ENCODE measurements at places on chromosomes 7 and 10.

GRCh38 chr7:13908667-13909397, 80.6 kb downstream of the ETV1 start:
- DNase-seq: peak; percentile 68

GRCh38 chr10:126409821-126410220, 21.5 kb upstream of the ADAM12 start:
- DNase-seq: no peak

DNA sequence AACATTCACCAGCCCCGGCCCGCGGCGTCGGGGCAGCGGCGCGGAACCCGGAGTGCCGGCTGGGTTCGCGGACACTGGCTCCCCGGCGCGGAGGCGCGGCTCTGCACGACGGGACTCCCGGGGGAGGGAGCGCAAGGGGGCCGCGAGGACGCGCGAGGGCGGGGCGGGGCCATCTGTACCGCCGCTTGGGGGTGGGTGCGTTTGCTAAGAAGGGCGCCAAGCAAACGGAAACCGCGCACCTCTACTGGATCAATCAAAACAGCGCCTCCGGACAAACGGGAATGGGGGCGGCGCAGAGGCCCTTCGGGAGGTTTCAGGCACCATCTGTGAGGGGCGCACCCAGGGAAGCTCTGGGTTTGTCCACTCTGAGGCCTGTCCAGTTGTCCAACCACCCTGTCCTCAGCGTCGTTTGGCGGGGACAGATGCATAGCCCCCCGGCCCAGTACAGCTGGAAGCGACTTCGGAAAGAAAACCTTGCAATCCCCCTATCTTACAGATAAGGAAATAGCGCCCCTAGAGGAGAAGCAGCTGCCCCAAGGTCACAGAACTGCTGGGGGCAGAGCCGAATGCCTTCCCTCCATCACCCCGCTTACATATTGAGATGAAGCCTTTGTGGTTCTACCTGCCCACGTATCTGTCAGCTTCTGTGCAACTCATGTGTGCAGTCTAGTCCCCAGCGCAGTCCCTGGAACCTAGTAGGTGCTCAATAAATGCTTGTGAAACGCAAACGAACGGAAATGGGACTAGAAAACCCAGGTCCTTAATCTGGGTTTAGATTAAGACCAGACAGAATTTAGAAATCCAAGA, 10.7 kb upstream of the SLIT1 start:
- no peak for DNase-seq

DNA sequence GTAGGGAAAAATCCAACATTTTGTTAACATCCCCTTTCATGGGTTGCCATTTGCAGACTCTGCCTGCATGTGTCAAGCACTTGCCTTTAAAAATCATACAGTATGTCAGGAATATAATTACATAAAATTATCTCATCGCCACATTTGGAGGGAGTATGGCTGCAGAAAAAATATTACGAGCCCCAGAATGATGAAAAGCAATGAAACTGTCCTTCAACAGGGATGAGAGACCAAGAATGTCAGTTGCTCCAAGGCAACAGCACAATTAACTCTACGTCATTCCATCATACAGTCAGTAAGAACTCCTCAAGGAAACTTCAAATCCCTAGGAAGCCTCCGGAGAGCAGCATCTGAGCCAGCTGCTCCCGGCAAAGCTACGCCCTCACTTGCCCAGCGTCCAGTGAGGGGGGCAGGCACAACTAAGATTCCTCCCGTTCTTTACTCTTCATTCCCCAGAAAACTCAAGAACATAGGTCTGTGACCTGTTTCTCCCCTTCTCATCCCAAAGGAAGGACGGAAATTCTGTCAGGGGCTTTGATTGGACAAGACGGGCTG, 132.9 kb downstream of the ANLN start:
- no peak for DNase-seq

DNA sequence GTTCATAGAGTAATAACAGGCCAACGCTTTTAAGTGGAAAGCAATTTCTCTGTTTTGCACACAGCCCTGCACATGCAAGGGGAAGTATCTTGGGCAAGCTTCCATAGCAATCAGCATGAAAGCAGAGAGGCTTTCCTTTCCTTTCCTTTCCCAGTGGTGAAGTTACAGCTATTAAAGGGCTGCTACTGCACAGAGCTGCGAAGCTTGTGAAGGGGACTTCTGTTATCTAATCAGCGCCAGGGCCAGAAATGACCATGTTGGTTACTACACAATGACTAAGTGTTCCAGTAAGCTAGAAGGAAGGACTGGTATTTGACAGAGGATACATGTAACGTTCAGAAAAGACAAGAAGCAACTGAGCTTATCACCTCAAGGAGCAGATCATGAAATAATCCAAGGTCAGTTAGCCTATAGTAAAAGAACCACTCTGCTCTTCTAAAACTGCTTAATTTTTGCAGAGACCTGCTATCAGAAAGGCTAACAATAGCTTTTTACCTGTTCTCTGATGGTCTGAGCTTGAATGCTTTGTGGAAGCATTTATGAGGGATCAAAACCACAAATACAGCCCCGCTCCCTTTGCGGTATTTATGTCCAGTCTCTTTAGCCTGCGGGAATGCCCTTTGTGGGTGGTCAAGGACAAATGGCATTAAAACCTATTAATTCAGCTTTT, 45.9 kb downstream of the SGMS1 start:
- no peak for DNase-seq

DNA sequence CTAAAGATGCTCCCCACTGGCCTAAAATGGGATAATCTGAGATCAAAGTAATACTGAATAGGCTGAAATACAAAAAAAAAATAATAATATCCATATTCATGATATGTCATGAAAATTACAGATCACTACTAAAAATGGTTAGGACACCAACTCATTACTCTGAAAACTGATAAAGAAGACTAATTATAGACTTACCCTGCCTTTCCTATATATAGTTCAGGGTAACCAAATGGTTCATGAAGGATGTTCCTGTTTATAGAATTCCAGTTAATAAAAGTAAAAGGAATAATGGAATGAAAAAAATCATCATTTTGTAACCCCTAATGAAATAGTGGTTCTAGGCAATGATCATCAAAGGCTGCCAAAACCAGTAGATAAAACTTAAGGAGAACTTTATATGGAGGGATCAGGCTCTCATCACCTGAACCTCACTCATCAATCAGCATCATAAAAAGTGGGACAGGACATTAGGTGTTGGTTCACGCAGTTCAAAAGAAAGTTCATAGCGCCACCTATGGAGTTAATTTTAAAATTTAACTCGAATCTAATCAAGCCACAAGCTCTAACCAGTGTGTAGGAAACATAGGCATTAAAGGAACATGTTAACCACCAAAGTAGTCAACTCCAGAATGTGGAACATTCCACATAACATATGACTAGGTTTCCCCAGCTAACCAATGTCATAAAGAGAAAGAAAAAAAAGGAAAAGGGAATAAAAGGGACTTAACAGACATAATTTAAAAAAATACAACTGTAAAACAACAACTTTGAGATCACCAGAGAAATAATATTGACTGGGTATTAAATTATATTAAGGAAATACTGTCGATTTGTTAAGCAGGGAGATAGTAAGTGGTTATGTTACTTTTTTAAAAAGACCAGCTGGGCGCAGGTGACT, 35.7 kb downstream of the P4HA1 start:
- no peak for DNase-seq

Data from NCI-H1417 treated with DMSO at 0.1 percent for 48 hours (cell line).